Muscle of back (tissue), 13 donors: ENCODE measurements at places on chromosomes 1 and 21.
A peak's percentile ranks its signal among the peaks of the same experiment; 100 is the strongest.

GRCh38 chr1:161956097-161956496, 67.6 kb downstream of the OLFML2B start:
- DNase-seq = peak; percentile 89

GRCh38 chr21:43884012-43884860, 19.2 kb downstream of the AGPAT3 start:
- no peak for DNase-seq

GRCh38 chr1:219088778-219089557, 84.7 kb upstream of the LYPLAL1 start:
- DNase-seq = peak; percentile 74

DNA sequence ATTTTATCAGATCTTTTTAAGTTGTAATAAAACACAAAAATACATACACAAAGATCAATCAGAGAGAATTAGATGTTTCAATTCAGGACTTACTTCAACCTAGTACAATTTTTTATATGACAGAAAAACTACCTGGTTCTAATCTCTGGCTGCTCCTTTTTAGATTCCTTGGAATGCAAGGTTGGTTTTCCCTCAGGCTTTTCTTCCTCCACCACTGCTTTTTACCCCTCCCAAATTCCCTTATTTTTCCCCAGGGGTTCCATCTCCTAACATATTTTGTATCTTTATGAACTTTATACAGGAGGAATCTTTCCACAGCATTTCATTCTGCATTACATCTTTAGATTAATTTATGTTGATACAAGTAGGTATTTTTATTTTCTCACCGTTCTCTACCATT, 33.2 kb downstream of the PIK3R3 start:
- DNase-seq = no peak

DNA sequence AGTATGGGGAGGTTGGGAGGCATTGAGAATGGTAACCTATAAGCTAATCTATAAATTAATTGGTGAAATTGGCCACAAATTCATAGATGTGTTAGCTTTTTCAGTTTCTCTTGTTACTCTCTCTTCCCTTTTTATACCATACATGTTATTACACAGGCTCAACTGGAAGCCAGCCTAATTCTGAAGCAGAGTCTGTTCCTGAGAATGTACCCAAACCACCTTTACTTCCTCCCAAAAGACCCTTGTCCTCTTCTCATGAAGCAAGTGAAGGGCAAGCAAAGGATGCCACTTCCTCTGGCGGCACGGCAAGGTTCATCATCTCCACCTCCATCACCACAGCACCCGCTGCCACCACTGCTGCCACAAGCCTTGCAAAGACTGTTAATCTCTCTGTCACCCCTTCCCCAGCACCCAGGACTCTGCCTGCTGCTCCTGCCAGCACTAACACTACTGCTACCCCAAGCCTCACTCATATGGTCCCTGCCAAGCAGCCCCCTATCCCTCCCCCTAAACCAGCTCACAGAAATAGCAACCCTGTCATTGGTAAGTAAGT, 39.5 kb upstream of the RCC1 start:
- no peak for DNase-seq

- no peak for DNase-seq
Observed at GRCh38 chr1:199302554-199302953, 663.7 kb downstream of the PTPRC start.

DNA sequence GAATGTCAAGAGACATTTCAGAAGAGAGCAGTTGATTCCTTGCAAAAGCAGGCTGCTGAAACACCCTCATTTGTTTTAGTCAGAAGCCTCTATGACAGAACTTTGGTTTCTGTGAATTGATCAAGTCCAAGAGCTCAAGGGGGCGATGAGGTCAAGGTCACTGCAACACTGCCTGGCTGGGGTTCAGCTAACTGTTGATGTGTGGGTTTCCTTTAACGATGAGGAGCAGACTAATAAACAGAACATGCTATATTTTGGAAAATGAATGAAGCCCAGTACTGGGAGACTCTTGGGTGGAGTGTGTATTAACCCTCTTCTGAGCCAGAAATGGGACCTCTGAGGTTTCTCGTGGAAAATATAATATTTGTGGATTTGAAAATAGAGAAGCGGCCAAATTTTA, 109.3 kb downstream of the ZC3H11B start:
- peak; percentile 59 for DNase-seq

GRCh38 chr21:37550618-37551330, 184.2 kb downstream of the DYRK1A start:
- peak; percentile 55 for DNase-seq

- DNase-seq = peak; percentile 38
Observed at GRCh38 chr1:21069549-21069948, 107.1 kb downstream of the EIF4G3 start.

DNA sequence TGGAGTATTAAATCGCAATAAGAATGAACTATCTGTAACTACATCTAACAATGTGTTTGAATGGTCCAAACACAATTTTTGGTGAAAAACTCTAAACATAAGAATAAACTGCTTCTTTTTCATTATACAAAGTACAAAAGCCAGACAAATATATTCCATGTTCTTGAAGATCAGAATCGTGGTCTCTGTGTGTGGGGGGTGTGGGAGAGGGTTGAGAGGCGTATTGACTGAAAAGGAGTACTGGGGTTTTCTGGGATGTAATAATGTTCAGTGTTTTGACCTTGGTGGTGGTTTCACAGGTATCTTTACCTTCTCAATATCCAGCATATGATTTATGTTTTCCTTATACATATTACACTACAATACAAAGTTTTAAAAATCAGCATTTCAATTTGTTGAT, 764 bp upstream of the CFH start:
- DNase-seq = no peak

GRCh38 chr1:47682786-47683350, 245.0 kb downstream of the FOXD2 start:
- DNase-seq = no peak

- DNase-seq = no peak
Observed at GRCh38 chr1:39488793-39489566, 2.5 kb upstream of the BMP8A start.

DNA sequence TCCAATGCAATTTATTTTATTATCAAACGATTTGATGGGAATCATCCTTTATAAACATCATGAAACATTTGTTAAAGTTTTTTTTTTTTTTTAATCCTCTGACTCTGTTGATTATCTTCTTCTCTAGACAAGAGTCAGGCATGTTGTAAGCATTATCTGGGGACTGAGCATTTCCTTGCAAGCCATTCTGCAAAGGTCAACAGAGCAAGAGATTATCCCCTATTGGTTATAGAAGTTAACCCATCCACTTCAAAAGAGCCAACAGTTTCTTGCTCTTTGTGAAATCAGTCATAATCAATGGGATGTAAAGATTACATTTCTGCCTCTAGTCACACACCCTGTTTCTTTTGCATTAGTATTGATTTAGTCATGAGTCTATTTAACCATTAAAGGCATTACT, 368.8 kb upstream of the ADGRL4 start:
- no peak for DNase-seq

DNA sequence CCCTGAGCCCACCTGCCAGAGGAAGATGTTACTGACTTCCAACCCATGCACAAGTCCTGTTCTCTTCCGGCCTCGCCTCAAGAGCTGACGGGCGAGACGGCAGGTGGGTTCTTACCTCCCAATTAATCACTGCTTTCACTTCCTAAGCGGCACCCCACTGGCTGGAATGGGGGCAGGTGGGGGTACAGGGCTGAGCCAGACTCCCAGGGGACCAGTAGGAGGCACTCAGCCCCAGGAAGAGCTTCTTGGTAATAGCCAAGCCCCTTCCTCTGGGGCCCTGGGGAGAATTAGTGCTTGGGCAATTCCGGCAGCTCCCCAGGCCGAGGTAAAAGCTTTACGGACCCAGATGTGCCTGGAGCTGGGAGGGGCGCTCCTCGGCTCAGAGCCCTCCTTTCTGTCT, 9.7 kb downstream of the CNTN2 start:
- DNase-seq = no peak

DNA sequence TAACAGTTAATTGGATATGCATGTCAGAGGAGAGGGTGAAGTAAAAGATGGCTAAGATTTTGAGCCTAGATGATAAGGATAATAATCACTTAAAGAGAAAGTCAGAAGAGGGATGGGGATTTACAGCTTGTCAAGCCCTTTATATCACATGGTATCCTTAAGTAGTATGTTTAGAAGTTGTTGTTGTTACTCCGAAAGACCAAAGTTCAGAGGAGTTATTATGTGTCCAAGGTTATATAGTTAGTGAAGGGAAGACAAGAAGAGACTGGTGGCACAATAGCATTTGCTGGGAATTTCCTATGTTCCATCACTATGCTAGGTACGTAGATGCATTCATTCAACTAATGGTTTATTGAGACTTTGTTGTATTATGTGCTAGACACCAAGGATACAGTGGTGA, 30.8 kb upstream of the AGO1 start:
- DNase-seq = no peak
